ENCODE measurements at places on chromosomes 3 and 15.

DNA sequence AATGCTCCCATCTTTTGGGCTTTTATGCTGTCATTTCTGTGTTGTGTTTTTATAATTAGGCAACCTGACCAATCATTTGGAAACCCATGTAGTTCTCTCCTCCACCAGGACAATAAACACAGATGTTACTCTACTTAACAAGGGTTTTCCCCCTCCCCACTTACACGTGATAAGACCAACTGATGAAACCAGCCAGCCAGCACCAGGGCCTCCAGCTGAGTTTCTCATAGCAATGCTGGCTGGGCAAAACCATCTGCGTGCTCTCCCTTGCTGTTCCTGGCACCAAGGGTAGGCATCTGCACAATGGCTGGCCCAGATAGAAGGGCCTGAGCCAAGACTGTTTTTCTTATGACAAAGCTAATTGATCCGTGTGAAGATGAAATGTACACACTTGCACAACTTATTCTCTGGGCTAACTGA, 310.4 kb downstream of the PLCL2 start:
- DNase-seq, result no peak

DNA sequence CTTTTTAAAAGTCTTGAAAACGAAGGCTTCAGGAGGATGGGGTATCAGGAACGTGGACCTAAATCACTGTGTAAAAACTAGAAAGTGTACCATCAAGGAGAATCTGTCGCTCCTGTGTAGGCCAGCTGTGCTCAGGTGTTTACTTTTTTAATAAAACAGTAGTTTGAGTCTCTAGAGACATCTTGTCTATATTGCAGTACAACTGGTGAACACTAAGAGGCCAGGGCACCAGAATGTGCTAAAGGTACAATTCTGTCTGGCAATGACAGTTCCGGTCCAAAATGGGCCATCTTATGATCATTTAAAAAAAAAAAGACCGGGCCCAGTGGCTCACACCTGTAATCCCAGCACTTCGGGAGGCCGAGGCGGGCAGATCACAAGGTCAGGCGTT, 61.8 kb upstream of the MCF2L2 start:
- DNase-seq, result no peak

- DNase-seq, result no peak
Observed at GRCh38 chr3:50687127-50687751, 12.5 kb downstream of the DOCK3 start.

- no peak for DNase-seq
Observed at GRCh38 chr3:107651782-107652181, 129.0 kb downstream of the BBX start.
